ENCODE measurements at places on chromosomes 12 and 14.
A peak's percentile ranks its signal among the peaks of the same experiment; 100 is the strongest.

DNA sequence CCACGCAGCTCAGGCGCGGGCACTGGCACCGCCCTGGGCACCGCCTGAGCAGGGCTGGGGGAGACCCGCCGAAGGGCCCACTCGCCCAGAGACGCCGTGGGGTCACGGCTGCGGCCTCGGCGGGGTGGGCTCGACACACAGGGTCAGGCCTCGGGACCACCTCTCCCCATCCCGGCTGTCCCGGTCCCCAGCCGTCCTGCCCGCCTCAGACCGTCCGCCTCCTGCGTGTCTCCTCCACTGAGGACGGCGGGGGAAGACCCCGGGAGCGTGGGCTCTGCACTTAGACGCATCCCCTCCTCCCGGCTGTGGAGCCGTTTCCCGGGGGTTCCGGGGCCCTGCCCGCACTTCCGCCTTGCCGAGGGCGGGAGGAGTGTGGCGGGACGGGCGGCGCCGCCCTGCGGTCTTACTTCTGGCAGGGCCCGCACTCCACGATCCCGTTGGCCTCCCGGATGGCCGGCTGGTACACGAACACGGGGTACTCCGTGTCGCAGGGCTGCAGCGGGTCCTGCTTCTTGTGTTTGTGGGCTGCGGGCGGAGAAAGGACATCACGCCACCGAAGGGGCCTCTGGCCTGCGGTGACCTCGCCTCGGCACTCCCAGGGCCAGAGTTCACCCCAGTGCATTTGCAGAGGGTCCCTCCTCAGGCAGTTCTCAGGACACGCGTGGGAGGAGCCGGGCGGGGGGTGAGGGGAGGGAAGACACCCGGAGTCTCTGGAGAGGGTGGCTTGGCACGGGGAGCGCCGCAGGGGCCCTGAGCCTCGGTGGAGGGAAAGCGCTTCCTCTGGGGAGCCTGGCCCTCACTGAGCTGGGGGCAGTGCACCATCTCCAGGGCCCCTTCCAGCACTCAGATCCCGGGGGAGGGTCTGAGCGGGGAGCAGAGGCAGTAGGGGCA lies 23.1 kb upstream of the LRTM2 start:
- no peak for DNase-seq

- no peak for DNase-seq
Observed at GRCh38 chr12:45336331-45336730, 120.4 kb downstream of the ANO6 start.

DNA sequence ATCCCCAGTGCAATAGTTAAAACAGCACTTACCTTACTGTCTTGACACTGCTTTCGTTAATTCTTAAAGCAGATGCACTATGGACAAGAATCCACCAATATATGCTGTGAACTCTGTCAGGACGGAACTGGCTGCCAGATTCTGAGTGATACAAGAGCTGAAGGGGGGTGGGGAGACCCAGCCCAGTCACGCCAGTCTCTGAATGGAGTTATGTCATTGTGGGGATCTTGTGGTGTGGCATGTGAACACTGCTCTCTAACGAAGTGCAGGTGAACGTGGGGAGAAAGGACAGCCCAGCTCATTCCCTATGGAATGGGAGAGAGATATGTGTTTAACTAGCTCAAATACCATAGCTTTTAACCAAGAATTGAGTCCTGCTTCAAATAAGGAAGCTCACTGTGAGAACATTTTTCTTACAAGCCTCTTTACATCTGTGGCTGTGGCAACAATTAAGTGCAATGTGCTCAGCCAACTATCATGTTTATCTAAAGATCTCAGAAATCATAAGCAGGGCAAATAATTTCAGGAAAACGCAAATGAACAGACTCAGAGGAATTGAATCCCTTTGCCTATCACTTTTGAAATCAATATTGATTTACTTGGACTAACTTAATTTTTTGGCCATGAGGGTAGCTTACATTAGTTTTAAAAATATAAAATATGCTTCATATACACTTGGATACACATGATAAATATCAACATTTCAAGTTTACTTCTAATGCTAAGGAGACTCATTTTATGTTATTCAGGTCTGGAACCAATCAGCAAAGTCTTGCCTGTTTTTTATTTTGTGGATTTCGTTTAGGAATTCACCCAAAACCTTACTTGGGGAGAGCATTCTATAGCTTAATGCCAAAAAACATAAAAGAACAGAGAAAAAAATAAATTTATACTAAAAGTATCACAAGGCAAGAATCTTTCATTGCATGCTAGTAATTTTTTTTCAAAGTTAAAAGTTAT lies at the start of gene LUM:
TSS of gene LUM (minus strand) at position 129 of the 960 bp plus-strand sequence. CDS start 2,515 bp downstream, outside the sequence.
- no peak for DNase-seq

DNA sequence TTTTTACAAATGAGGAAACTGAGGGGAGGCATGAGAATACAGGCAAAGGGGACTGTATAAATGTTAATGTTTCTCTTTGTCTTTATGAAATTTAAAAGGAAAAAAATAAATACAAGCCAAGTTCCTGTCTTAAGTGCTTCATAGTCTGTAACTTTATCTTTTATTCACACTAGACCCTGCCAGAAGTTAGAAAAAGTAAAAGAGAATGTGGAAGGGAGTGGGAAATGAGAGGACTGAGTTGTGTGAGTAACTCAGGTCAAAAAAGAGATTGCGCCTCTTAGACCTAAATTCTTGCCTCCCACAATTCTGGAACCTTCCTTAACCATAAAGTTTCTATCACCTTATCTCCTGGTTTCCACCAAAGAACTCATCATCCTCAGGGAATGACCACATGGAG lies 141.1 kb downstream of the KICS2 start:
- DNase-seq, result no peak

GRCh38 chr12:50612882-50613281 lies 108.1 kb downstream of the DIP2B start:
- no peak for DNase-seq

GRCh38 chr12:12406762-12407161 lies 49.9 kb downstream of the BORCS5 start:
- DNase-seq, result no peak

GRCh38 chr14:24630087-24630871 lies 3.7 kb downstream of the GZMB start:
- DNase-seq, result no peak

GRCh38 chr14:92897922-92898565 lies 24.9 kb upstream of the CHGA start:
- no peak for DNase-seq

DNA sequence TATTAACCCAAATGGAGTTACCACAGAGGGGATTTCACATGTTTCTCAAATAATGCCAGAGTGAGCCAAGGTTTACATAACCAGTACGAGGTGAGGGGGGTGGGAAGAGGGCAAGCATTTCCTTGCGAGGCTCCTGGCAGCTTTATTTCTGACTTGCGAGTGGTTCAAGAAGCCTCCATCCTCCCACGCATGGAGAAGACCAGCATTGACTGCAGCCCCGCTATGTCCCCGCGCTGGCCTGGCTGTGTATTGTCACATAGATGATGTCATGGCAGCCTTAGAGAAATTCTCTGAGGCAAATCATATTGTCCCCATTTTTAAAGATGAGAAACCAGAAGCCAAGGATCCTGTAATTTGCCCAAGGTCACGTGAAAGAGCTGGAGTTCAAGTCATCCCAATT lies 188.2 kb downstream of the CACNA1C start:
- DNase-seq, result no peak

DNA sequence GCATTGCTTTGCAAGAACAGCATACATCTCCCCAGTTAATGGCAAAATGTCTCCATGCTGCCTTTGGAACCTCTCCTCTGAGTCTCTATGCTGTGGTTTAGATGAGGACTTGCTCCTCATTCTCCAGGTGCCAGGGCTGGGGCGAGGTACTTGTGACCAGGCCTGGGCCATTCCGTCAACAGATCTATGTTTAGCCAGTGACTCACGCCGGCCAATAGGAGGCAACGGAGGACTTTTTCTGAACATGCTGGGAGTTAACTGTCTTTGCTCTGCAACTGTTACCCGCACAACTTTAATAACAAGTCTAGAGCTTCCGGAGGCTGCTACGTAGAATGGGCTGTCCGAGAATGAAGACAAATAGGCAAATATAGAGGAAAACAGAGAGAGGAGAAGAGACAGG lies 214.2 kb downstream of the GLT1D1 start:
- DNase-seq, result no peak

GRCh38 chr14:23164250-23164649 lies 19.2 kb downstream of the SLC7A8 start:
- DNase-seq, result no peak

GRCh38 chr12:91154131-91154530 lies 28.5 kb downstream of the DCN start:
- no peak for DNase-seq

DNA sequence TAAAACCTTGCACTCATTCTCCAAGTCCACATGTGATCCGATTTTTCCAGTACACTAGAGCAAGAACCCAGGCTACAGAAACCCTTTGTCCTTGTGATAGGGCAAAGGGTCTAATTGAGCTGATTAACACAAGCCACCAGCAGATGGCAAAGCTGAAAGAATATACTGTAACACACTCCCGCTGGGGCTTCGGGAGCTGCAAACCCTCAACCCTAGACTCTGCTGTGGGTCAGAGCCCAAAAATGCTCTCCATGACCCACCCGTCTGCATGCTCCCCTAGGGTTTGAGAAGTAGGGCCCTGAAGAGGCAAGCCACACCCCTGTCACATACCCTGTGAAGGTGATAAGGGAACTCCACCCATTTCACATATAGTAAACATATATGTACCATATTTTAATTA lies 33.6 kb upstream of the PCNX1 start:
- no peak for DNase-seq

GRCh38 chr12:60035835-60036234 lies 440.0 kb downstream of the SLC16A7 start:
- DNase-seq, result no peak

- no peak for DNase-seq
Observed at GRCh38 chr14:49999146-49999761, 106.4 kb downstream of the ARF6 start.

GRCh38 chr14:96508900-96509299 lies 6.7 kb downstream of the PAPOLA start:
- DNase-seq, result no peak

DNA sequence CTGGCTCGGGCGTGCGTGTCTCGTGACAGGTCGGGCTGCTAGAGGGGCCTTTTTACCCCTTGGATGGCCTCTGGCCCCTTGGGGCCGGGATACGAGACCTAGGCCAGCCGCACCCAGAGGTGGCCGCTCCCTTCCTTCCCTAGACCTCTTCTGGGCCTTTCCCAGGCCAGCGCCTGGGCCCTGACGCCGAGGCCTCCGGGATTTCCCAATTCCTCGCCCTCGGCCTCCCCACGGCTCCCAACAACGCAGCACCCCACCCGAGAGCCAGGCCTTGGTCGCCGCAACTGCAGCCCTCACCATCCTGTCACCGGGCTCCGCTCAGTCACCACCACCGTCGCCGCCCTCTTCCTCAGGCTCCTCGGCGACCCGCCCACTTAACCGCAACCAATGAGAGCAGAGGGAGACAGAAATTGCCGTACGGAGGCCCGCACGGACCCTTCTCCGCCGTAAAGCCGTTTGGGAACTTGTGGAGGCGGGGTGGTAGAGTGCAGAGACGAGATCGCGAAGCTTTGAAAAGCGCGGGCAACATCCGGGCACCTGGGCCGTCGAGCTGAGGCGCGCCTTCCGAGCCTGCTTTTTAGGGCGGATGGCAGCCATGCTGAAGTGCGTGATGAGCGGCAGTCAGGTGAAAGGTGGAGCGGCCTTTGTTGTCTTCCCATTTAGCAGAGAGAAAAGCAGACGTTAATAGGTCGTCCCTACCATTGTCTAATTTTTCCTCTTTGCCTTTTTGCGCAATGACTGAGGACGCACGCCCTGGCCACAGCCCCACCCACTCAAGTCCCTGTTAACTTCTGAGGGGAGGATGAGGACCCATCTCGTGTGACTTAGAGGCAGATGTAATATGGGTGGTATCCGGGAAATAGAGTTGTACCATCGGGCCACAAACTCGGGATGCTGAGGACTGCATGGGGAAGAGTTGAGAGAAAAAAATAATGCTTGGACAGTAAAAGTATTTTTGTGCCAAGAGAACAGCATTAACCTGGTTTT lies at the start of the genes RAD9B and VPS29:
TSS of gene RAD9B (plus strand) at position 580 of the 987 bp plus-strand sequence. CDS start at position 587, 7 bp downstream.
TSS of gene VPS29 (minus strand) at position 360 of the 987 bp plus-strand sequence. CDS start at position 300, 60 bp downstream.
- DNase-seq, result peak; percentile 99

GRCh38 chr12:7645395-7646177 lies 20.1 kb downstream of the APOBEC1 start:
- no peak for DNase-seq

- no peak for DNase-seq
Observed at GRCh38 chr14:65922142-65922541, 509.6 kb downstream of the FUT8 start.

- no peak for DNase-seq
Observed at GRCh38 chr12:58711974-58712373, 208.3 kb downstream of the LRIG3 start.

DNA sequence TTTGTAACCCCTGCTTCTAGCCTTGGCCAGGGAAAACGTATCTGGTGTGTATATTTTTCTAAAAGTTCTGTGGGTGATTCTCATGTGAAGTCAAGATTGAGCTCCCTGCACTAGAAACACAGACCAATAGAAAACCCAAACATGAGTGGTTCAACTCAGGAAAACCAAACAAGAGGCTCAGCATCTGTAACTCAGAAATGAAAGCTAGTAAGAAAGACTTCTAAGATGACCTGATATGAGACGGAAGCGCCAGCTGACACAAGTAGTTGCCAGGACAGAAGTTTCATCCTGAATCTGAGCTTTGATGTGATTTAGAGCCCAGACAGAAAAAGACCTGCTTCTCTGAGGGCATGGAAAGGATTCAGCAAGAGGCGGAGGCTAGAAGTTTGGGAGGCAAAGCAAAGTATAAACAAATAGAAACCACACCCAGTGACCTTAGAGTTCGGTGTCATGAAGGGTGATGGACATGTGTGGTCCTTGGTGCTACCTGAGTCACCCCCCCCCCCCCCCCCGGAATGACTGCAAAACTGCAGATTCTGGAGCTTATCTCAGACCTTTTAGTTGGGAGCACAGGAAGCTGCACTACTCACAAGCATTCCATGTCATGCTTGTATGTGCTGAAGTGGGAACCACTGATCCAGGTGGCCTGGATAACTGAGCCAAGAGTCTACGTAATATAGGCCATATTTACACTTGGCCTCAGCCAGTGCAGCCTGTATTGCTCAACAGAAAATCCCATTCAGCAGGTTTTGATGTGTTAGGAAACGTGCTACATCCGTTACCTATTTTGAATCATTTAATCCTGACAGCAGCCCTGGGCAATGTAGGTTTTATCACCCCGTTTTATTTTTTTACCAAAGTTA lies 191.3 kb downstream of the ANO6 start:
- DNase-seq, result peak; percentile 63

- no peak for DNase-seq
Observed at GRCh38 chr12:131499864-131500190, 211.1 kb upstream of the SFSWAP start.

DNA sequence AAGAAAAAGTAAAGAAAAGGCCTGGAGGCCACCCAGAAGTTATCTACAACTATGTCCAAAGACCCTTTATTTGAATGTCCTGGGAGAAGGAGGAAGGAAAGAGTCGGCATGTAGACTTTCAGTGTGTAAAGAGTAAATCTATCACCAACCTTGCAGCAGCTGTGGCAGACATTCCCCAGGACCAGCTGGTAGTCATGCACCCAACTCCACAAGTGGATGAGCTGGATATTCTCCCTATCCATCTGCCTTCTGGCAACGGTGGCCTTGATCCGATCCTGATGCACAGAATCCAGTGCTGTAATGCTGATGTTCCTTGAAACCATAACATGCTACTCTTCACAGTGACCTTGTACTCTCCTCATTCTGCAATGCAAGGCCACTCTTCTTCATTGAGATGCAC lies 27.3 kb downstream of the KRT76 start:
- no peak for DNase-seq

- DNase-seq, result no peak
Observed at GRCh38 chr14:55092341-55092740, 36.7 kb upstream of the LGALS3 start.
